Endothelial cell (in vitro differentiated cells): ENCODE measurements at places on chromosomes 4 and X. TPM values are rescaled to one million over a fixed set of nuclear protein-coding genes. Genes with fewer than 3 reads are reported as not detected.
A peak's percentile ranks its signal among the peaks of the same experiment; 100 is the strongest.

GRCh38 chrX:106246511-106246910 lies 78.4 kb downstream of the PWWP3B start:
- H3K27me3 ChIP-seq: no peaks in the 10 kb centered on the region
- no peaks in the 10 kb centered on the region for H3K4me1 ChIP-seq
- no peak for DNase-seq
- no peak overlapping the region for H3K27ac ChIP-seq

- DNase-seq: no peak
- H3K27ac ChIP-seq: no peak overlapping the region
- H3K4me1 ChIP-seq: peaks cover 6% of the 10 kb centered on the region
- no peaks in the 10 kb centered on the region for H3K36me3 ChIP-seq
- no peaks in the 10 kb centered on the region for H3K27me3 ChIP-seq
Measured at GRCh38 chr4:156195914-156196313, 242.2 kb upstream of the CTSO start.

DNA sequence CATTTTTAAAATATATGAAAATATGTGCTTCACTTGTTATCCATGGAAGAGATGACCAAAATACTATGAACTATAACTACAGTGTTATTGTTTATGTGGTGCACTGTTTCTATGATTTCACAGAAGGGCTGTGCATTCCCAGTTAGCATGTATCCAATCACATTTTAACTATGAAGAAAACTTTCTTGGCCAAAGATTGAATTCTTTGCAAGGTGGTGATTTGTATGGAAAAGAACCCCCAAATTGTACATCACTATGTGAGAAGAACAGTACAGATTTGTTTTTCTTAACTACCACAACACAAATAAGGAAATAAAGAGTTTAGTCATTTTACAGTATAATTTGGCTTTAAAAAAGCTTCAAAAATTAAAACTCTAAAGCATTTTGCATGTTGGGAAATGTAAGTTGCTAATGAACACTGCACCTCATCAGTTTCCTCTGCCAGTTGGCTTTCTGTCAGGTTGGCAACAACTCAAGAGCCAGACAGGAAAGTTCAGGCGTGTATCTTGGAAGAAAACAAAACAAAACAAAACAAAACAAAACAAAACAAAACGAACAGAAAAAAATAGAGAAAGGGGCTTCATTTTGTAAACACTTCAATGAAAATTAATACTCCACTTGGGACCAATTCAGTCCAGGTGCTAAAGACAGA lies 237.0 kb downstream of the SCFD2 start:
- H3K27me3 ChIP-seq: no peaks in the 10 kb centered on the region
- H3K36me3 ChIP-seq: no peaks in the 10 kb centered on the region
- DNase-seq: no peak
- peak overlapping the region; percentile 55 for H3K27ac ChIP-seq

DNA sequence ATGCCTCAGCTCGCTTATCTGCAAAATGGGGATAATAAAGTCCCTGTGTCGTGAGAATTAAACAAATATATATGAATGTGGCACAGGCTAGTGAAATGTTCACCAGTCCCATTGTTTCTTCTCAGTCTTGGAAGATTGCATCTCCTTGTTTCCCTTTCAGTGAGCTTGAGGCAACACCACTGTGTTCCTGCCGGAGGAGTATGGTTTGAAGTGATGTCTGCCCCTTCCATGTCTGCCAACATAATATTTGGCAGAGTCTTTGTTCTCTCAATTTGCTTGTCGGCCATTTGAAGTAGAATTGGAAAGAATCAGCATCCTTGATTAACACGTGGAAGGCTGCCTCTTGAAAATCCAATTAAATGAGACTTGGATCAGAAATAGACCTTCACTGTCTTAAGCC lies 1088.5 kb upstream of the INTU start:
- no peak for DNase-seq
- H3K4me1 ChIP-seq: peaks cover 7% of the 10 kb centered on the region
- no peaks in the 10 kb centered on the region for H3K36me3 ChIP-seq
- no peak overlapping the region for H3K4me3 ChIP-seq

GRCh38 chrX:56800801-56801200 lies 71.8 kb downstream of the NBDY start:
- peaks cover 5% of the 10 kb centered on the region for H3K27me3 ChIP-seq
- no peak overlapping the region for H3K4me3 ChIP-seq
- no peak overlapping the region for H3K27ac ChIP-seq
- DNase-seq: no peak
- H3K4me1 ChIP-seq: peaks cover 42% of the 10 kb centered on the region

DNA sequence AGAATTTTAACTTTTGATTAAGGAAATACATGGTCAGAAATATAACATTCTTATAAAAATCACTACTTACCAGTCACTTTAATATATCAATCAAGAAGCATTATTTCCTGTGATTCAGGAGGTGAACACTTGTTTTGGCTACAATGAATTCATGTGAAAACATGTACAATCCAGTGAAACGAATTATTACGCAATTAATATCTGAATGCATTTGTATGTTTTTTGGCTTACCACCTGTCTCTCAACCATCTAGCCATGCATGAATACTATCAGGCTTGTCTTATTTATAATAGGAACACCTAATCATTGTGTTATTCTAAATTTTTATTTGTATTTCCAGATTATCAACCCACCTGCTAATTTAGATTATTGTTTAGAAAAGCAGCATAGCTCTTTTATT lies 44.6 kb upstream of the VCX start:
- H3K4me3 ChIP-seq: no peak overlapping the region
- no peaks in the 10 kb centered on the region for H3K27me3 ChIP-seq
- H3K36me3 ChIP-seq: no peaks in the 10 kb centered on the region
- no peak for DNase-seq

- no peak for DNase-seq
- H3K27me3 ChIP-seq: peaks cover 2% of the 10 kb centered on the region
- no peak overlapping the region for H3K4me3 ChIP-seq
- H3K36me3 ChIP-seq: peaks cover 7% of the 10 kb centered on the region
- no peaks in the 10 kb centered on the region for H3K4me1 ChIP-seq
- no peak overlapping the region for H3K27ac ChIP-seq
Measured at GRCh38 chr4:168928346-168928745, 81.7 kb downstream of the CBR4 start.

- no peaks in the 10 kb centered on the region for H3K4me1 ChIP-seq
- no peaks in the 10 kb centered on the region for H3K27me3 ChIP-seq
- no peak overlapping the region for H3K4me3 ChIP-seq
- DNase-seq: no peak
Measured at GRCh38 chr4:161555689-161556660, 607.8 kb downstream of the FSTL5 start.

- no peak overlapping the region for H3K27ac ChIP-seq
- H3K4me1 ChIP-seq: no peaks in the 10 kb centered on the region
- H3K36me3 ChIP-seq: no peaks in the 10 kb centered on the region
Measured at GRCh38 chr4:162410854-162411253, 247.1 kb upstream of the FSTL5 start.

DNA sequence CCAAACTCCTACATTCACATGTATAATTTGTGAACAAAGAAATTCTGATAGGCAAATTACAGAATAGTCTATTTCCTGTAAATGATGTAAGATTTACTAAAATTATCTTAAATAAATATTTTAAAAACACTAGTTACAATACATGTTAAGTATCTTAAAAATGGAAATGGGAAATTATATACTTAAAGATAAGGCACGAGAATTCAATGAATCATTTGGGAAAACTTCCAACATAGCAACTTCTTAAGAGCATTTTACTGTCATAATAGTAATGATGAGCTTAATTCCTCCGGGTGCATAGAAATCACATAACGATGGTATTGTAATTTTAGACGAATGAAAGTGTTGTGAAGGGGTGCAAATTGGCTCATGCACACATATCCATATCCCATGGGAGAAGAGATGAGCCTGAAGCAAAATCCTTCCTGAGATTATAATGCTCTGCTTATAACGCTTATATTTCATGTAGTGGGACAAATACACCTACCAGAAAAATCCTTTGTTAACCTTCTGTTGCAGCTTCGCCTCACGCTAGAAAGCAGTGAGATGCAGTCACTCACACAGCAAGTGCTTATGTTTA lies 873.5 kb downstream of the PDHA2 start:
- H3K36me3 ChIP-seq: no peaks in the 10 kb centered on the region
- H3K4me1 ChIP-seq: no peaks in the 10 kb centered on the region
- no peak overlapping the region for H3K27ac ChIP-seq
- no peak overlapping the region for H3K4me3 ChIP-seq
- no peaks in the 10 kb centered on the region for H3K27me3 ChIP-seq

GRCh38 chr4:2025817-2026216 lies 17.0 kb upstream of the NELFA start:
- peaks cover 9% of the 10 kb centered on the region for H3K4me1 ChIP-seq
- H3K36me3 ChIP-seq: peaks cover 9% of the 10 kb centered on the region
- peaks cover 1% of the 10 kb centered on the region for H3K27me3 ChIP-seq
- DNase-seq: no peak

GRCh38 chrX:72131317-72132294 lies at the start of gene RTL5:
Gene RTL5, minus strand, starts transcription at chrX:72131915.
- peaks cover 34% of the 10 kb centered on the region for H3K4me1 ChIP-seq
- peak within 1 kb of the TSS; percentile 74 for H3K4me3 ChIP-seq
- DNase-seq: peak; percentile 55
- peaks cover 24% of the 10 kb centered on the region for H3K36me3 ChIP-seq
- H3K27me3 ChIP-seq: peaks cover 10% of the 10 kb centered on the region

GRCh38 chr4:86685401-86685800 lies 91.3 kb downstream of the PTPN13 start:
- no peaks in the 10 kb centered on the region for H3K27me3 ChIP-seq
- H3K4me1 ChIP-seq: no peaks in the 10 kb centered on the region
- no peaks in the 10 kb centered on the region for H3K36me3 ChIP-seq
- no peak for DNase-seq

DNA sequence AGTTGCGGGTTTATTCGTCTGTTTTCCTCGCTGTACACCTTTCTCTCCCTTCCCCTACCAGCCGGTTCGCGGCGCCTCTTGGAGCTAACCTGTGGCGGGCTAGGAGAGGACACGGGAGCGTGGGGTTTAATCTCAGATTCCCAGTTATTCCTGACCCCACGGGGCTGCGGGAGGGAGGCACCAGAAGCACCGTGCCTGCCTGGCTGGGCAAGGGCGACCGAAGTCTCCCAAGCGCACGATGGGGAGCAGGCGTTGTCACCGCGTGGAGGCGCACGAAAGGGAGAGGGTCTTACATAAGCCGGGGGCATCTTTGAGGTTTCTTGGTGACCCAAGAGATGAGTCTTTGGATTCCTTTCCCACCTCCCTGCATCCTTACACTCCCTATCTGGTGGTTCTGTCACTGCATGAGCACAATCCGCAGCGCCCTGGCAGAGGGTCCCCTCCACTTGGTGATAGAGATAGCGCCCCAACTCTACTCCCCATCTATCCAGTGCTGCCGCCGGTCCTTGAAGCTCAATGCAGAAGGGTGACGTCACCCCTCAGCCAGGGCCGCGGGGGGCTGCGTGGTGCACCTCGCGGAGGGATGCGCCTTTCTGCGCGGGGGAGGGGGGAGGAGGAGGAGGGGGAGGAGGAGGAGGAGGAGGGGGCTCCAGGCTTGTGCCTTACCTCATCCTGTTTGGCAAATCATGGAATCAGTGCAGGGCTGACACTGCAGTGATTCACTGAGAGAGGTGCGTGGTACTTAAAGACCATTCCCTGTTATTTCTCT lies 793 bp downstream of the TSPAN7 start:
- H3K27me3 ChIP-seq: peaks cover 2% of the 10 kb centered on the region
- H3K4me1 ChIP-seq: no peaks in the 10 kb centered on the region
- peak overlapping the region; percentile 92 for H3K4me3 ChIP-seq
- DNase-seq: peak; percentile 15
- no peaks in the 10 kb centered on the region for H3K36me3 ChIP-seq

DNA sequence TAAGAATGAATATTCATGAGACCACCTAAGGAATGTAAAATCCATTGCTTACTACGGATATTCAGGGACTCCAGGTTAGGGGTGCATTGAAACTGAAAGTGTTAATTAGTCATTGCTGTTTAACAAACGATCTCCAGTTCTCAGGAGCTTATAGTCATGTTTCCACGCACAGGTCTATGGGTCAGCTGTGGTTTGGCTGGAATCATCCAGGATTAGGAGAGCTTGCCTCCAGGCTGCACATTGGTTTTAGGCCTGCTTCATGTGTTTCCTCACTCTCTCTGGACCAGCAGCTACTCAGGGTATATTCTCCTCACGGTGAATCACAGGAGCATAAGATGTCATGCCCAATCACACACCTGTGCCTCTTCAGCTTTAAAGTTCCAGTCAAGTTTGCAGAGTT lies 98.9 kb downstream of the ATXN3L start:
- H3K4me3 ChIP-seq: no peak overlapping the region
- H3K27ac ChIP-seq: no peak overlapping the region
- peaks cover 2% of the 10 kb centered on the region for H3K4me1 ChIP-seq
- H3K36me3 ChIP-seq: no peaks in the 10 kb centered on the region
- peaks cover 1% of the 10 kb centered on the region for H3K27me3 ChIP-seq

DNA sequence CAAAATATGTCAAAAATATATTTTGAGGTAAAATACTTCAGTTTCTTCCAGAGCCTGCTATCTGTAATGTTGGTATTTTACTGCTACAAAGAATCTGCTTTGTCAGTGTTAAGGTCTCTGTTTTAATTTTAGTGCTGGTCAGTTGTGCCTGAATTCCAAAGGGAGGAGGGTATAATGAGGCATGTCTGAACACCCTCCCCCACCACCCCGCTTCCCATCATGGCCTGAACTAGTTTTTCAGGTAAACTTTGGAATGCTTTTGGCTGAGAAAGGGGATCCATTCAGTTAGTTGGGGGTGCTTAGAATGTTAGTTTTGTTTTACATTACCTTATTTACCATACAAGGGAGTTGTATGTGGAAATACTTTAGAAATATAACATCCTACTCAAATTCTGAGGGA lies 158.5 kb downstream of the MID1IP1 start:
- peaks cover 4% of the 10 kb centered on the region for H3K36me3 ChIP-seq
- no peak overlapping the region for H3K27ac ChIP-seq
- no peaks in the 10 kb centered on the region for H3K4me1 ChIP-seq
- no peak overlapping the region for H3K4me3 ChIP-seq
- H3K27me3 ChIP-seq: peaks cover 2% of the 10 kb centered on the region

GRCh38 chr4:178081176-178081575 lies 638.9 kb upstream of the AGA start:
- H3K27me3 ChIP-seq: no peaks in the 10 kb centered on the region
- no peaks in the 10 kb centered on the region for H3K36me3 ChIP-seq
- no peak overlapping the region for H3K27ac ChIP-seq
- H3K4me1 ChIP-seq: no peaks in the 10 kb centered on the region
- DNase-seq: no peak

GRCh38 chrX:135425026-135425965 lies 3.6 kb downstream of the SMIM10L2A start:
- peaks cover 7% of the 10 kb centered on the region for H3K27me3 ChIP-seq
- H3K36me3 ChIP-seq: peaks cover 4% of the 10 kb centered on the region
- peaks cover 13% of the 10 kb centered on the region for H3K4me1 ChIP-seq
- H3K4me3 ChIP-seq: no peak overlapping the region
- no peak for DNase-seq
- no peak overlapping the region for H3K27ac ChIP-seq

- peak; percentile 34 for DNase-seq
- peak overlapping the region; percentile 92 for H3K27ac ChIP-seq
- H3K4me1 ChIP-seq: peaks cover 25% of the 10 kb centered on the region
- H3K4me3 ChIP-seq: peak overlapping the region; percentile 4
Measured at GRCh38 chrX:39772057-39772832, 325.5 kb downstream of the BCOR start.

Gene SPATA18
- total RNA-seq: 17.3 TPM

Gene INTS6L
- total RNA-seq: 9.6 TPM

Gene MND1
- 5.5 TPM for total RNA-seq

Gene GAGE12H
- not detected for total RNA-seq

Gene UGT2A1
- total RNA-seq: not detected

Gene FAM193A
- 33.7 TPM for total RNA-seq

Gene RPA4
- 1.9 TPM for total RNA-seq

Gene LEF1
- total RNA-seq: 15.9 TPM

Gene DNAAF6
- 1.2 TPM for total RNA-seq

Gene ASB12
- total RNA-seq: 0.33 TPM

Gene NLGN4X
- 51.3 TPM for total RNA-seq
